ENCODE measurements at places on chromosomes 6 and 20.

DNA sequence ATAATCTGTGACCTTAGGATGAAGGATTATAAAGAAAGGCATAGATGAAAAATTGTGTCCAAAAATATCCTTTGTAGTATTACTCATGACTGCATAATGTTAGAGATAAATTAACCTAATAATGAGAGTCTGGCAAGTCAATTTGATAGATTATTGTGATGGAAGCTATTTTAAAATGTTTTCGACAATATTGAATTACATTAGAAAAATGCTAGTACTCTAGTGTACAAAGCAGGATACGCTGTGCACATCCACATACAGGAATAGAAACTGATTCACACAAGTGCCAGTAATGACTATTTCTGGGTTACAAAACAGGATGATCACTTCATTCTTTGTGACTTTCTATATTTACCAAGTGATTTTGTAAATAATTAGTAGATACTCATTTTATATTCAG lies 3.3 kb downstream of the SLC17A2 start:
- no peak for DNase-seq

DNA sequence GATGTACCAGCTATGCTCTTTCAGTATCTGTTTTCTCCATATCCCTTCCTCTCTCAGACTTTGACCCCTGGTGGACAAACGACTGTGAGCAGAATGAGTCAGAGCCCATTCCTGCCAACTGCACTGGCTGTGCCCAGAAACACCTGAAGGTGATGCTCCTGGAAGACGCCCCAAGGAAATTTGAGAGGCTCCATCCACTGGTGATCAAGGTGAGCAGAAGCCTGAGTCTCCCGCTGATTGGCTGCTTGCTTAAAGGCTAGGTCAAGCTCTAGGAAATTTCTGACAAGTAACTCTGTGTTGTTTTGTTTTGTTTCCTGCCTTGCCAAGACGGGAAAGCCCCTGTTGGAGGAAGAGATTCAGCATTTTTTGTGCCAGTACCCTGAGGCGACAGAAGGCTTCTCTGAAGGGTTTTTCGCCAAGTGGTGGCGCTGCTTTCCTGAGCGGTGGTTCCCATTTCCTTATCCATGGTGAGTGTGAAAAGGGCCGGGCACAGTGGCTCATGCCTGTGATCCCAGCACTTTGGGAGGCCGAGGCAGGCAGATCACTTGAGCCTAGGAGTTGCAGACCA lies 28.6 kb downstream of the C6orf89 start:
- no peak for DNase-seq

- no peak for DNase-seq
Measured at GRCh38 chr6:108580646-108581045, 19.9 kb downstream of the FOXO3 start.

GRCh38 chr20:57633945-57634491 lies 13.8 kb upstream of the ZBP1 start:
- no peak for DNase-seq

DNA sequence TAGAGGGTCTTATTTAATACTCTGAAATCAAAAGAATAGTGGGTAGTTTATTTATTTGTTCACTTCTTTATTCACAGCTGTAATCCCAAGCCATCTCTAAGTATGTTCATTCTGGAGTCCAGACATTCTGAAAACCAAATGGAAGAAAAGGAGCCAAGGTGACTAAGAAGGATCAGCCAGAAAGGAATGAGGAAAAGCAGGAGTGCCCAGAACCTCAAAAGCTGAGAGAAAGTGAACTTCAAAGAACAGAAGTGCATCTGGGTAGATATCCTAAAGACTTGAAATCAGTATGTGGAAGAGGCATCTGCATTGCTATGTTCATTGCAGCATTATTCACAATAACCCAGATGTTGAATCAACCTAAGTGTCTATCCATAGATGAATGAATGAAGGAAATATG lies 94.8 kb downstream of the VIP start:
- DNase-seq = no peak
